ENCODE measurements at places on chromosomes 5 and 9.

GRCh38 chr5:139061856-139062255 lies 136.3 kb downstream of the SIL1 start:
- no peak for DNase-seq

- DNase-seq, result no peak
Measured at GRCh38 chr5:68424799-68425537, 209.4 kb downstream of the PIK3R1 start.

- DNase-seq, result no peak
Measured at GRCh38 chr5:90802474-90803317, 244.1 kb downstream of the ADGRV1 start.

- DNase-seq, result no peak
Measured at GRCh38 chr9:32671333-32671732, 35.9 kb upstream of the TAF1L start.

- DNase-seq, result no peak
Measured at GRCh38 chr5:14678773-14679334, 14.3 kb downstream of the OTULIN start.

DNA sequence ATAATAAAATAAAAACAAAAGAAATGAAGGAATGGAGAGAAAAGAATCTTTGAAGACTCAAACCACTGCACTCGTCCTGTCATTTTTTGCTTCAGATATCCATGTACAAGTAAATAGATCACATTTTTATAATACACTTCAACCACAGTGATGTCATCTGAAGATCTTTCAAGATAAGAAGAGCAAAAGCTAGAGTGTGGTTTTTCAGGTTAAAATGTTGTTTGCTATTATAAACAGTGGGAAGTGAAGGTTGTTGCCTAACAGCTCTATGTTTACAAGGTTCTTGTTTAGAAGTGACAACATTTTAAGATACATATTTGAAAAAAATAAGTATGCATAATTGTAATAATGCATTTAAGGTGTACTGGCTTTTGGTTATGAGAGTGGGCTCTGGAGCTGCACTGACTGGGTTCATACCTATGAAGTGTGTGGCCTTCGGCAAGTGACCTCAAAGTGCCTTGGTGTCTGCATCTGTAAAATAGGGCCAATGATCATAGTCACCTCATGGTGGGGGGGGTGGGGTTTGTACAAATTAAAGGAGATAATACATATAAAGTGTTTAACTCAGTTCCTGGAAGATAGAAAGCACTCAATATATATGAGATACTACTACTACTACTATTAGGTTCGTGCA lies 45.5 kb upstream of the IL7R start:
- no peak for DNase-seq

- DNase-seq, result no peak
Measured at GRCh38 chr5:137888466-137888862, 793 bp upstream of the PKD2L2 start.

Measured in ovary (tissue), 10 donors.